ENCODE measurements at places on chromosomes 11 and 22.

DNA sequence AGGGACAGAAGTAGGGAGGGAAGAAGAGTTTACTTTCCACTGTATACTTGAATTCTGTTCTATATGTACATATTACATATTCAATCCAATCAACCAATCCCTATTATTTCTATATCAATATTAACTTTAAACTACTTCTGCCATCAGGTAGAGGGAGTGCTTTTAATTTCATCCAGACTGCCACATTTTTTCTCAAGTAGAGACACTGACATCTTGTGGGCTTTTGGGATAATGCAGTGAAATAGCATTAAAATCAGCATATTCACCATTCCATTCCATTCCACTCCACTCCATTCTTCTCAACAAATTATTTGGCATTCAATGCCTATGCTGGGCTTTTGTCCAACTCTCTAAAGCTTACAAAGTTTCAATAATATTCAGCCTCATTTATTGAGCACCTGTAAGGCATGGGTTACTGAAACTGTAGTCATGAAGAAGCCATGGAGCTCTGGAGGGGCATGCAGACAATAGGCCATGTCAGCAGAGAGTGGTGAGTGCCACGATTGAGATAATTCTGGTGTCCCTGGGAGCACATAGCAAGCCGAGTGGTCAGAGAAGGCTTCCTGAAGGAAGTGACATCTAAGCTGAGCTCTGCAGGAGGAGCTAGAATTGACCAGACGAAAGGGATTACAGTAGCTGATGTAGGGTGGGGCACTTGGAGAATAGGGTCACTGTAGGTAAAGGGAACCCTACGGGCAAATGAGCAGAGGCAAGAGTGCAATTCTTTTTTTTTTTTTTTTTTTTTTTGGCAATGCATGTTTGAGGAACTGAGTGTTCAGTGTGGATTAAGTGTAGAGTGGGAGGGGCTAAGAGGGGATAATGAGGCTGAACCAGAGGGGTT is 12.8 kb upstream of the CLPB start:
- DNase-seq = no peak

- no peak for DNase-seq
These were observed 10.3 kb upstream of the WNT7B start for GRCh38 chr22:45987136-45987861.

DNA sequence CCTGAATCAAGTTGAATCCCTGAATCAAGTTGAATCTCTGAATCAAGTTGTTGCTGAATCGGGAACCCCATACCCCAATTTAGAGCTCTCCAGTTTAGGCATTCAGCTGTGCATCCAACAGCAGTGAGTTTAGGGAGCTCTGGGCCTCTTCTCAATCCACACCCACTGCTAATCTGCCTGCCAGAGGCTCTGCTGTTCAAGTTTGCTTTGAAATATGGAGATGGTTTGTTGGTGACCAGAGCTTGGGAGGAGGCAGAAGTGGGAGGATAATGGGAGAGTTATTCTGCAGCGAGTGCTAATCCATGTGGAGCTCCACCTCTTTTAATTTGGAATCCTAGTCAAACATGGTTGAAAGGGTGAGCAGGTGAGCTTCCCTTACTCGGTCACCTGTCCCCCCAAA is 22.4 kb downstream of the EHF start:
- DNase-seq = no peak

DNA sequence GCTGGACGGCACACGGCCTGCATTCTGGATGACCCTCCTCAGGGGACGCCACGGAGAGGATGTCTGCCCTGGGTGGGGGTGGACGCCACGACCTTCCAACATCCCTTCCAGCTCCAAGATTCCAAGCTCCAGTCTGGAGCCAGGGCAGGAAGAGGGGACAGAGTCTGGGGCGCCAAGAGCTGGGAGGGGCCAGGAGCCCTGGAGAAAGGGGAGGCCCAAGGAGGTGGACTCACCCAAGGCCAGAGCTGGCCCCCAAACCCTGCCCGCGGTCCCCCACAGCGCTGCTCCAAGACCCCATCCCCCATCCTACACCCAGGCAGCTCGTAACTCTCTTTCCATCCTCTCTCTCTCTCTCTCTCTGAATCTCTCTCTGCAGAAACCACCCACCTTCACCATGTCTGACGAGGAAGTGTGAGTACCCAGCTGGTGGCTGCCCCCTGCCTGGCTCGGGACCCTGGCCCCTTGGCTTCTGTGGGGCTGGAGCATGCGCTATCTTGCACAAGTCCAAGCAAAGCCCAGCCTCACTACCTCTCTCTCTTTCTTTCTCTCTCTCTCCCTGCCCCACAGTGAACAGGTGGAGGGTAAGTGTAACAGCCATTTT is 3.1 kb downstream of the TNNT3 start:
- peak; percentile 79 for DNase-seq

GRCh38 chr11:77069336-77069968 is 2.7 kb downstream of the CAPN5 start:
- peak; percentile 38 for DNase-seq

DNA sequence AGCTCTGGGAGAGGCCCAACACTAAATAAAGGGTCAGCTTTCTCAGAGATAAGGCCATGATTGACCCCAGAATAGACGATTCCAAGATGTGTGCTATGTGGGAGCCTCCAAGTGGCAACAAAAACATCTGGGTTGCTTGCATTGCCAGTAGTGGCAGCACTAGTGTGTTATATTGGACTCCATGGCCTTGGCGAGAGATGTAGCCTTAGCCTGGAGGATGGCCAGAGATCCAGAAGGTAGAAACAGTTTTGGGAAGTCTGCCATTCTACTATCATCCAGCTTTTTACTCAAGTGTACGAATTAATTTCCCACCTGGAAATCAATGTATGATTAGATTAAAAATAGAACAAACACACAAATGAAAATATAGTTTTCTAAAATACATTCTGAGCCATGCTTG is 3.0 kb downstream of the OR8D4 start:
- DNase-seq = no peak

- no peak for DNase-seq
These were observed 907 bp upstream of the PHLDA2 start for GRCh38 chr11:2929950-2930703.

- no peak for DNase-seq
These were observed 9.8 kb upstream of the GRK3 start for GRCh38 chr22:25554689-25555088.

- no peak for DNase-seq
These were observed 2.0 kb downstream of the DAGLA start for GRCh38 chr11:61682093-61682732.

DNA sequence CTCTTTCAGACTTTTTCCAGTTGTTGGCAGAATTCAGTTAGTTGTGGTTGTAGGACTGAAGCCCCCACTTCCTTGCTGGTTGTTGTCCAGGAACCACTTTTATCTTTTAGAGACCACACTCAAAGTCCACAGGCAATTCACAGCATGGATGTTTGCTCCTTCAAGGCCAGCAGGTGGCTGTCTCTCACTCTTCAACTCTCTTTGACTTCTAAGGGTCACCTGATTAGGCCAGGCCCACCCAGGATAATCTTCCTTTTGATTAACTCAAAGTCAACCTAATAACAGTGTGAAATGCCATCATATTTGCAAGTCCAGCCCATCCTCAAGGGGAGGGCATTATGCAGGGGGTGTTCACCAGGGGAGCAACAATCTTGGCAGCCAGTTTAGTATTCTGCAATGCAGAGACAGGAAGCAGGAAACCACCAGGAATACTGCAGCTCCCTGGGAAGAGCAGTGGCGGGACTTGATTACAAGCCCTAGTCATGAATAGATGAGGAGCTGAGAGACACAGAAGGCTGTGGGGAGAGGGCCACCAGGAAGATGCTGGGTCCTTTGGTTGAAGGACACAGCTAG is 52.4 kb downstream of the LRRC74B start:
- DNase-seq = no peak

GRCh38 chr11:70470127-70470526 is 71.8 kb downstream of the CTTN start:
- DNase-seq = no peak

DNA sequence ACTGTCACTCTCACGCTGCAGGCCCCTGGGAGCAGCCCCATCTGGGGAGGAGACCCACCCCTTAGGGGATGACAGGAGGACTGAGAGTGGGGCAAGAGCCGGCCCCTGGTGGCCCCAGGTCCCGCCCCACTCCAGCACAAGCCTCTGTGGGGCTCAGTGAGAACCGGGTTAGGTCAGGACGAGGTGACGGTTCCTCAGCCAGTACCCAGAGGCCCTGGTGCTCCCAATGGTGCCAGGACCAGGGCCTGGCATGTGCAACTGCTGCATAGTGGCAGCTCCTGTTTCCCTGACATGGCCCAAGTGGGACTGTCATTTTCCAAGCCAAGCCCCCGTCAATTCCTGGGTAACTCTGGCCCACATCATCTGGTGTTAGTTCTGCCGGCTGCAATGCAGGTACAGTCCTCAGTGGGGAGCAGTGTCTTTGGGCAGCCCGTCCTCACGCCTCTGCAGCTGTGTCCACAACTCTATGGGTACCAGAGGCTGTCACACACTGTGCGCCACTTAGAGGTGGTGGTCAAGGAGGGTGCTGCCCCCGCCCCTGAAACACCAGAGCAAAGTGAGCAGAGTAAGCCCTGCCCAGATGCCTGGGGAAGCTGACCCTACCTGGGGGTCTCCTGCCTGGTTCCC is 15.9 kb downstream of the CHID1 start:
- no peak for DNase-seq

DNA sequence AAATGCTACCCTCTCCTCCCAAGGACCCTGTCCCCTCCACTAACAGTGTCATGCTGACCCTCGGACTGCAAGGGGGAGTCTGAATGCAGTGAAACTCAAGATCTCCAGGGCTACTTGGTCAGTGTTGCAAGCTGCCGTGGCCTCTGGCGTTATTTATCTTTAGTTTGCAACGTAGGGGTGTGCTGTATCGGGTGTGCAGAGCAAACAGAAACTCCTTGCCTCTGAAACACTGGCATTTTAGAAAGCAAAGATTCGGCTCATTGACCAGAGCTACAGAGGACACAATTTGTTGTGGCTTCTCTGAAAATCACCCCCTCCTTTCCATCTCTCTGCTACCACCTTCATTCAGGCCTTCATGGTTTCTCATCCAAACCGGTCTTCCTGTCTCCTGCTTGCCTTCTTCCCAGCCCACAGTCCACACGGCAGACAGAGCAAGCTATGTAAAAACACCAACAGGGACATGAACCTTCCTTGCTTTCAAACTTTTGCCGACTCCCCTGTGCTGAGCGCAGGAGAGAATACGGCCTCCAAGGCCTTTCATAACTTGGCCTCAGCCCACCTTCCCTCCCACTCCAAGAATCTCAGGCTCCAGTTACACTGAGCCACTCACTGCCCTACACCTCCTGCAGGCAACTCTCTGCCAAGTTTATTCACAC is 14.9 kb downstream of the FZD4 start:
- DNase-seq = peak; percentile 70

DNA sequence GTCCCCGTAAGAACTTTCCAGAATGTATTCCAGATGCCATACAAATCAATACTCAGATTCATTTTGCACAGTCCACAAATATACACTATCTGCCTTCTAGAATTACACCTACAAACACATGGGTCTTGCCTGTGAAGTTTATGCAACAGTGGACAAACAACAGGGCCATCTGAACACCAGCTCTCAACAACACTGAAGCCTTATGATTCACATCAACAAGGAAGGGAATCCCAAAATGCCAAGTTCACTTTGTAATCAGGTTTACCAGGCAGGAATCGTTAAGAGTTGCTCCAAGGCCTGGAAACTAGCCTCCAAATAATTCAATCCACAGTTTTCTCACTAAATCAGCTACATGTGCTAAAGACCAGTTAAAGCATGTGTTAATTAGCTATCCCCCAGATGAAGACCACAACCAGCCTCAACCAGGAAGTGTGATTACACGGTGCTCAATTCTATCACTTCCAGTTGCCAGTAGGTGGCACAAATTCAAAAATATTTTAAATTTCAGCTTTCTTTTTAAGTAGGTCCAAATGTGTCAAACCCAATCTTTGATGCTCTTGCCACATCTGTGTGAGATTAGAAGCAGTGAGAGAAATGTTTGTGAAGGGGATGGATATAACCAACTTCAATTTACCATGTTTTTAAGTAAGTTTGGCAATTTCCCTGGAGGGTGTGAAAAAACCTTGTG is 139.1 kb upstream of the BDNF start:
- DNase-seq = no peak

DNA sequence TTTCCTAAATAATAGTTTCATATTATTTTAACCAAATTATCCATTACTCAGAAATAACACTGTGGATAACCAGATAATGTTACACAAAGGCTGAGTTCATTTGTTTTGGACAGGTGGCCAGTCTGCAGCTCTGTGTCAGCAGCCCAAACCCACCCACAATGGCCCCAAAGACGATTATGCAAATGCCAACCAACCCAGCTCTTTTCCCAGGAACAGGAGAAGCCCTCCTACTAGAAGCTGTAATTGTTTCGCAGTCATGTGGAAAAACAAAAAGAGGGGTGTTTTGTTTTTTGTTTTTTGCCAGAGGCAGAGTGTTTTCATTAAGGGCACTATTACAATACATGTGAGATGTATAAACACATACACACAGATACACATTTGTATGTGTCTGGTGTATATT is 102.1 kb downstream of the FCHSD2 start:
- no peak for DNase-seq

DNA sequence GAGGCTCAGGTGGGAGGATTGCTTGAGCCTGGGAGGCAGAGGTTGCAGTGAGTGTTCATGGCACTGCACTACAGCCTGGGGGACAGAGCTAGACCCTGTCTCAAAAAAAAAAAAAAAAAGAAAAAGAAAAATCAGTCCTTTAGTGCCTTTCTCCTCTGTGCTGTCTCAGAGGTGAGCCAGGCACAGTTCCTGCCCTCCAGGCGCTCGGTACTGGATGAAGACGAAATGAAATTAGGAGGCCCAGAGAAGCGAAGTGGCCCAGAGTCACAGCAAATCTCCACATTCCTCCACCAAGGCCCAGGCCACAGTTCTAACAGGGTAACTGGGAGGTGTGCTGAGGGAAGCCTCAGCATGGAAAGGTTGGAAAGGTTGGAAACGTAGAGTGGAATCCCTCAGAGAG is 4.9 kb downstream of the PLEKHB1 start:
- DNase-seq = no peak

GRCh38 chr11:59264736-59265135 is 52.0 kb upstream of the MPEG1 start:
- no peak for DNase-seq

DNA sequence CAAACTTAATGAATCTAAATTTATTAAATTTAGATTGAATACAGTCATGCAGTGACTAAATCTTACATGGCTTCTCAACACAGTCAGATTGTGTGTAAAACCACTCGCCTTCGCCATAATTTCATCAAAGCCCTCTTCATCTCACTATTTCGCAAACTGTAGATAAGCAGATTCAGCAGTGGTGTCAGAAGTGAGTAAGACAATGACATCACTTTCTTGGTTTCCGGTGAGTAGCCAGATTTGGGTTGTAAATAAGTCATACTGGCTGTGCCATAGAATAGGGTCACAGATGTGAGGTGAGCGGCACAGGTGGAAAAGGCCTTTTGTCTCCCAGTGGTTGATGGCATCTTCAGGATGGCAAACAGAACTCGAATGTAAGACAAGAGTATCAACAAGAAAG is 3.4 kb downstream of the OR10A6 start:
- DNase-seq = no peak
